NCI-H2171 (cell line): ENCODE measurements at places on chromosomes 7 and 10.

- DNase-seq = no peak
Measured at GRCh38 chr7:1377111-1377909, 82.0 kb downstream of the MICALL2 start.

GRCh38 chr10:1150638-1150955 is 94.4 kb downstream of the WDR37 start:
- no peak for DNase-seq

DNA sequence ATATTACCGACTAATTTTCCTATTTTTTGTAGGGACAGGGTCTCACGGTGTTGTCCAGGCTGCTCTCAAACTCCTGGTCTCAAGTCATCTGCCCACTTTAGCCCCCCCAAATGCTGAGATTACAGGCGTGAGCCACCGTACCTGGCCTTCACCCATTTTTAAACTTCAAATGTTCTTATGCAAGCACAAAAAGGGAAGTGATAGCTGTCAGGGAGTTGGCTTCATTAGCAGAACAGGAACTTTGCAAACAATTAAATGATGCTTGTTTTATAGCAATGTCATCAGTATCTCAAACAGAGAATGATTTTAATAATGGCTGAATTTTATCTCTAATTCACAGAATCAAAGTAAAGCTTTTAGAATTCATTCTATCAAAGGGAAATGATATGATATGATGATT is 49.8 kb upstream of the FAM171A1 start:
- no peak for DNase-seq

- no peak for DNase-seq
Measured at GRCh38 chr7:43697690-43698089, 31.6 kb downstream of the COA1 start.

DNA sequence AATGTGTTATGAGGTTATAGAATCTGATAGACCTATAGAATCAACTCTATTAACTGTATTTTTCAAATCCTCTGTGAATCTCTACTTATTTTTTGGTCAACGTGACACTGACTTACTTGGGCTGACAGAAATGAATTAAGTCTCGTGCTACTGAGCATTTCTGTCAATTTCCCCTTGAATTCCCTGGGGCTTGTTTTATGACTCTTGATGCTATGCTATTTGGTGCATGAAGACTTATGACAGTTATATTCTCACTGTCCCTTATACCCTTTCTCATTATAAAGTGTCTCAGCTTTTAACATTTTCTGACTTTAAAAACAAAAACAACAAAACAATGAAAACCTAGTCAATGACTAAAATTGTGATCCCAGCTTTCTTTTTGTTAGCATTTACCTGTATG is 68.5 kb upstream of the OPALIN start:
- DNase-seq = no peak

DNA sequence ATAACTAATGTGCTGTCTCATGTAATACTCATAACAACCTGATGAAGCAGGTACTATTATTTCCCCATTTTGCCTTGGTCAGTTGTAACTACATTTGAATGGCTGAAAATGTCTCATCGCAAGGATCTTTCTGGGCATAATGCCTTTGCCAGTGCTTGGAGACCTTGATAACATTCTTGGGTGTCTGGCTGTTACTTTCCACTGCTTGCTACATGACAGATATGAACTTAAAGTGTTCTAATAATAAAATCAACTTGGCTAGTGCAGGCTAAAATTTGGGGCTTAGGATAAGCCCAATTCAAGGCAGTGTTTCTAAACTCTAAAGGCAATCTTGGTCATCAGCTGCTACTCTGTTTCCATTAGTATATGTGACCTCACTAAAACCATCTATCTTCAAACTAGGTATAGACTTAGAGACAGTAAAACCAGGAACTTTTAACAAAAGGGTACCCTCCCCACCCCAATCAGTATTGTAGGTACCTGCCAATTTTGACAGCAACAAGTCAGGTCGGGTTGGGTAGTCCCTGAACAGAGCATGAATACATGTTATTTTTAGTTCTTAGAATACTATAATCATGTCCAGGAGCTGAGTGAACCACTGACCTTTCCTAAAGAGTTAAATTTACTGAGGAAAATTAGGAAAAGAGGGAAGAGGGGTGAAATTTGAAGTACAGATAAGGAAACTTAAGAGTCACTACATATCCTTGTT is 68.2 kb upstream of the AHR start:
- no peak for DNase-seq
